ENCODE measurements at places on chromosomes 1 and 21.
A peak's percentile ranks its signal among the peaks of the same experiment; 100 is the strongest.

DNA sequence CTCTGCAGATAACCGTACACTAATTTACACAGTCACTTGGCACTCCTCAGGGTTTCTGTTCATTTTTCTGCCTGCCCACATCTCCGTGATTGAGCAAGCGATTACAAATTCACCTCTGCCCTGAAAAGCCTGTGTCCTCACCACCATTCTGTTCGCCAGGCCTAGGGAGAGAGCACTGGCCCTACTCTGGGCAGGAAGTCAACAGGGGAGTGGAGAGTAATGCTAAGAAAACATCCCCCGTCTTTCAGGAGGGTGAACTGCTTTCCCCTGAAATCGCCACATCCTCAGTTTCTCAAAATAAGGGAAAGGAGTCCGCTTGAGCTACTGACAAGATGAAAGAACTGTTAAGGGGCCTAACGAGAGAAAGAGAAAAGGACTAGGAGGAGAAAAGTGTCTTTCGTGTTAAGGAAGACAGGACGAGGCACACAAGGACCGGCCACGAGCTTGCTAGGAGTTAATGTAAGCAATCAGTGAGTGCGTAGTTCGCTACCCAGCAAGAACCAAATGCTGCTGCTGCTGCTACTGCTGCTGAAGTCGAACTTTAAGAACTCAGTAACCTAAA, 632 bp downstream of the PEX19 start:
- H3K27ac ChIP-seq: peak overlapping the region; percentile 97
- peak overlapping the region; percentile 99 for H3K4me3 ChIP-seq
- peaks cover 12% of the 10 kb centered on the region for H3K36me3 ChIP-seq
- no peaks in the 10 kb centered on the region for H3K27me3 ChIP-seq

DNA sequence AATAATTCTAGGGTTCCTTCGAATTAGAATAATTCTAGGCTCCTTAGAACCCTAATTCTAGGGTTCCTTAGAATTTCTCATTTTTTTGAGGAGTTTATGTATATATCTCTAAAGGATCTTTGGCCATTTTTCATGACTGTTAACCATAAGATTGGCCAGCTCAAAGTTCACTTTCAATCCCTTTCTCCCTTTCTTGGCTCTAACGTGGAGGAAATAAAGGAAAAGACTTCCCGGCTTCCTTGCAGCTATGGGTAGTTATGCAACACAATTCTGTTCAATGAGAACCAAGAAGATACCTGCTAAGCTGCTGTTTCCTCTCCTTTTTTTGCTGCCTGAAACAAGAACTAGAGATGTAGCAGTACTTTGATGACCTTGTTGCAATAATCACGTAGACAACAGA, 27.2 kb downstream of the SLC35A3 start:
- H3K27ac ChIP-seq: no peak overlapping the region
- no peak overlapping the region for H3K4me3 ChIP-seq
- DNase-seq: no peak
- H3K27me3 ChIP-seq: no peaks in the 10 kb centered on the region

DNA sequence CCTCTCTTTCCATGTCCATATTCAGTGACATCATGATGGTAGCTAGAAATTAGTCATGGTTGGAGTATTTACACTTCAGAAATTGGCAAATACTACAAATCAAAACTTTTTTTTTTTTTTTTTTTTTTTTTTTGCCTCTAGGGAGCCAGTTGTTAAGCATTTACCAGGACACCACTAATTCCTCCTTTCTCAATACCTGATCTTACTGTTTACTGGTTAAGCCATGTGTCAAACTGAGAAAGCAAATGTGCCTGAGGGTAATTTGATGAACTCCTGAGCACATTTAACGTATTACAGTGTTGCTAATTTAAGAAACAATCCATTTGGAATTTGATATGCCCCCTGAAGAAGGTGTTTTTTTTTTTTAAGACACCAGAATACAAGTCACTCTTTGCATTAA, 94.4 kb downstream of the DNM3 start:
- no peaks in the 10 kb centered on the region for H3K4me1 ChIP-seq
- DNase-seq: no peak
- H3K36me3 ChIP-seq: no peaks in the 10 kb centered on the region
- peaks cover 6% of the 10 kb centered on the region for H3K27me3 ChIP-seq
- H3K4me3 ChIP-seq: no peak overlapping the region

DNA sequence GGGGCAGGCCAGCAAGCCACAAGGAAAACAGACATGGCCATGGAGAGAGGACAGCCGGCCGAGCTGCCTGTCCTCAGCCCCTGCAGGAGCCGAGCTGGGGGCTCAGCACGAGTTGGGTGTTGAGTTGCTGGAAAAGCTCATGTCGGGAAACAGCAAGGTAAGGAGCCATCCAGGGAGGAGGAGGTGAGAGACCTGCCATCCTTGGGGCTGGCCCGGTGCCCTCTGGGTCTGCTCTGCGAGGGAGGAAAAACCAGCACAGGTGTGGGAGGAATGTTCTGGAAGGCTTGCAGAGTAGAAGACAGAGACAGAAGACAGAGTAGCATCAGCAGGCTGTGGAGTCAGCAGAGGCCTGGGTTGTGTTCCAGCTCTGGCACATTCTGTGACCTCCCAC, 548.8 kb downstream of the PTPRU start:
- no peaks in the 10 kb centered on the region for H3K4me1 ChIP-seq
- H3K36me3 ChIP-seq: no peaks in the 10 kb centered on the region
- no peak overlapping the region for H3K4me3 ChIP-seq
- DNase-seq: no peak

DNA sequence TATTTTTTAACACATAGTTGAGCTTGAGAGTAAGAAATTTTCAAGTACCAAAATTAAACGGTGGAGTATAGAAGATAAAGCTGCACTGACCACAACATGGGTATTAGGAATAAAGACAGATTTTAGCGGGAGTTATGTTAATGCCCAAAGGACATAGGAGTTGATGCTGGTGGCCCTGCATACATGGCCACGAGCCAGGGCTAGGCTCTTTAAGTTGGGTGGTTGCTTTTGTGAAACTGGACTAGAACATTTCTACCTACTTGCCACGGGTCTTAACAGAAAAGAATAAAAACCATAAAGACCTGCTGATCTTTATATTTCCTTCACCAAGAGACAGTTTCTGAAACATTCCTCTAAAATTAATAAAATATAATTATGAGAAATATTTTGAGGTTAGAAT, 14.9 kb downstream of the EDEM3 start:
- H3K27ac ChIP-seq: no peak overlapping the region
- DNase-seq: no peak
- peaks cover 10% of the 10 kb centered on the region for H3K36me3 ChIP-seq
- no peaks in the 10 kb centered on the region for H3K27me3 ChIP-seq
- no peak overlapping the region for H3K4me3 ChIP-seq

GRCh38 chr1:30334767-30335166, 388.6 kb downstream of the MATN1 start:
- no peaks in the 10 kb centered on the region for H3K36me3 ChIP-seq
- H3K4me3 ChIP-seq: no peak overlapping the region
- H3K4me1 ChIP-seq: no peaks in the 10 kb centered on the region
- H3K27me3 ChIP-seq: no peaks in the 10 kb centered on the region
- no peak for DNase-seq

DNA sequence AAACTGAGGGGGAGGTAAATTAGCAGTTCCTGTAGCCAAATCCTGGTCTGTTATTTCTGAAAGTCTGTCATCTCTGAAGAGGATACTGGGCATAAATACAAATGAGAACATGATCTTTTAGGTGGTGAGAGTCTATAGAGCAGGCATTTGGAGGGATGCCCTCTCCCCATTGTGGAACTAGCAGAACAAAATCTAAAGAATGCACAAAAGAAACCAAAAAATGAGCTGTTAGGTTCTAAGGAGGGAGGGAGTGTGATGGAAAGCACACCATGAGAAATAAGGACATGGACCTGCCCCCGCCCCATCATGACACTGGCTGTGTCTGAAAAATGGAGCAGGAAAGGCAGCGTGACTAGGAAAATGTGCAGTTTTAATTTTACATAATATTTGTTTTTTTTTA, 262.0 kb downstream of the KIF26B start:
- no peak for DNase-seq
- no peaks in the 10 kb centered on the region for H3K36me3 ChIP-seq
- H3K27ac ChIP-seq: no peak overlapping the region

DNA sequence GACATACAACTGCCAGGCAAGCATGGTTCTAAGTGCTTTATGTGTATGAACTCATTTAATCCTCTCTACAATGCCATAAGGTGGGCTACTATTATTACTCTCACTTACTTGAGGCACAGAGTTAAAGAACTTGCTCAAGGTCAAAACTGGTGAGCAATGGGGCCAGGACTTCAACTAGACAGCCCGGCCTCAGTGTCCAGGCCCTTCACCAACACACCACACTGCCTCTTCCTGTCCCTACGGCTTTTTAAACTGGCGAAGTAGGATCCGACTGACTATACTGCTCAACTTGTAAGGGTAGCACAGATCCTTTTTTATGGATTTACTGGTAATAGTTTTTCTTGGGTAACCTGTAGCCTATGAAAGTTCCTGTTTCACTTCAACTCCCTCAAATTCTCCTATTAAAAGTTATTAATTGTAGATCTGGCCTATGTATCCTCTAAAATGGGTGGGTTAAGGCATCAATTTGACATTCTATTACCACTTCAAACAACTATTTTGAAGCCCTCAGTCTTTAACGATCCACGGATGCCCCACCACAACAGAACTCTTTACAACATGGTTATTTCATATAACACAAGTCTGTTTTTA, 4.3 kb downstream of the ERRFI1 start:
- DNase-seq: no peak
- H3K36me3 ChIP-seq: peaks cover 4% of the 10 kb centered on the region
- H3K27me3 ChIP-seq: peaks cover 51% of the 10 kb centered on the region
- H3K27ac ChIP-seq: no peak overlapping the region
- peaks cover 7% of the 10 kb centered on the region for H3K4me1 ChIP-seq

DNA sequence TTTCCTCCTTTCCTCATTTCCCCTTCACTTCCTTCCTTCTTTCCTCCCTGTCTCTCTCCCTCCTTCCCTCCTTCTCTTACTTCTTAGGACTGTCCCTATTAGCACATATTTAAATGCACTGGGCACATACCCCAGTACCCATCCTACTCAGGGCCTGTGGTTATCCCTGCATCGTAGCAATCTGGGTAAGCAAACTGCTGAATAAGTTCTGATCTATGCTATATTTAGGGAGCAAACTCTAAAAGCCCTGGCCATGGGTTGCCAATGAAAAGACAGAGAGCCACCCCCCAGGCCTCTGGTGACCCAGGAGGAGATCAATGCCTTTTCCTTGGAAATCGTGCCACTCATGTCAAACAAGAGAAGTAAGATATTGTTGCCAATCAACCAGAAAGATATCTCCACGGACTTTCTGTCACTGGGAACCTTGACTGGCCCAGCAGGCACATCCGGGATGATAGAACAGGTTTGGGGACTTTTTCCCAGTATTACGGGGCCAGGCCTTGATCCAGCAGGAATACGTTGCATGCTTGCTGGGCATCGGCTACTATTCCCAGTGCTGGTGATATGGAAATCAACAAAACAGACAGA, 5.4 kb downstream of the FAM3B start:
- peaks cover 12% of the 10 kb centered on the region for H3K4me1 ChIP-seq
- peaks cover 44% of the 10 kb centered on the region for H3K27me3 ChIP-seq
- no peak for DNase-seq
- no peak overlapping the region for H3K4me3 ChIP-seq

DNA sequence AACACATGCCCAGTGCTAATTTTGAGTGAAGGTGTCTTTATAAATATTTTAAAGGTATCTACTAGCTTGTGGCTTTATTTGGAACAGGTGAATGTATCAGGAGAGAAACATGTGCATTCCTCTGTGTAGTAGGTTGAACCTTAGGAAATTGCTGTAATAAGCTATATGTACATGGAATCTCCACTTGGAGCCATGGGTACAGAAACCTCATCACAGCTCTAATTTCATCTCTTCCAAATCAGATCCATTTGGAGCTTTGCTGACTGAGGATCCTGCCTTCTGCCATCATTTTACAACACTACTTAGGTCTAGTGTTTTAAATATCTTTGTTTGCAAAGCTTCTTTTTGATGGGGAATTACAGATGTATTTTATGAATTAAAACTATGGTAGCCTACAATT, 2.1 kb downstream of the KCNK2 start:
- H3K27me3 ChIP-seq: peaks cover 52% of the 10 kb centered on the region
- no peak overlapping the region for H3K27ac ChIP-seq
- H3K36me3 ChIP-seq: no peaks in the 10 kb centered on the region
- H3K4me3 ChIP-seq: no peak overlapping the region

- H3K4me3 ChIP-seq: peak overlapping the region; percentile 6
- peak; percentile 60 for DNase-seq
- peaks cover 3% of the 10 kb centered on the region for H3K36me3 ChIP-seq
- H3K27me3 ChIP-seq: peaks cover 3% of the 10 kb centered on the region
- no peak overlapping the region for H3K27ac ChIP-seq
Measured at GRCh38 chr1:32361674-32362473, 411 bp downstream of the FAM229A start.

- no peak overlapping the region for H3K4me3 ChIP-seq
- H3K36me3 ChIP-seq: peaks cover 2% of the 10 kb centered on the region
- no peaks in the 10 kb centered on the region for H3K4me1 ChIP-seq
- DNase-seq: no peak
- peaks cover 2% of the 10 kb centered on the region for H3K27me3 ChIP-seq
- no peak overlapping the region for H3K27ac ChIP-seq
Measured at GRCh38 chr1:244347942-244348341, 103.8 kb downstream of the ADSS2 start.

DNA sequence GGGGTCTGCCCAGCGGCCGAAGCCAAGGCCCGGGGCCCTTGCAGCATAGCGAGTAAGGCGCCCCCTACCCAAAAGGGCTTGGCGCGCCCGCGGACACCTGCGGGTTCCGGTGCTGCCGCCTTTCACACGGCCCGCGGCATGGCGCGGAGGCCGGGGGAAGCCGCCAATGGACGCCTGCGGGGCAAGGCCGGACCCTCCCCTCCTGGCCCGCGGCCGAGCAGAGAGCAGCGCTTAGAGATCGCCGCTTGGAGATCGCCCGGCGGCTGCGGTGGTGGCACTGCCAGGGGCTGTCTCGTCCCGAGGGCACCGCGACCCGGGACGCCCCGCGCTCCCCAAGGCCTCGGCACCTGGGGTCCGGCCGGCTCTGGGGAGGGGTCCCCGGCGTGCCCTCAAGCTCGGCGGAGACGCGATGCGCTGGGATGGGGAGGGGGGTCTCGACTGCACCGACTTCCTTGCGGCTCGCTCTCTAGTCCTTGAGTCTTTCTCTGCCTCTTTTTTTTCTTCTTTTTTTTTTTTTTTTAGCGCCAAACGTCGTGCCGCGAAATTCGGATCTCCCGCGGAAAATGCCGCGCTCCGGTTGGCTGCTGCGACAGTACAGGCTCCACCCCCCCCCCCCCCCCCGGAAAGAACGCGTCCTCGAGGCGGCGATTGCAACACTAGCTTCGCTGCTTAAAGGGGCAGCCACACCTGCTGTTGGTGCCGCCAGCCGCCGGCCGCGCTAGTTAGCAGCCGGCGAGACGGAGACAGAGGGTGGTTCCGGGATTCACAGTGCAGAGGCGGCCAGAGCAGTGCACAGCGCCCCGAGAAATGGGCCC, at the start of gene E2F2:
Gene E2F2, minus strand, starts transcription at position 487 of the 815 bp plus-strand sequence. Its CDS starts 440 bp downstream, at position 47.
- peak within 1 kb of the TSS; percentile 96 for H3K27ac ChIP-seq
- peaks cover 54% of the 10 kb centered on the region for H3K4me1 ChIP-seq
- peak within 1 kb of the TSS; percentile 98 for H3K4me3 ChIP-seq
- H3K36me3 ChIP-seq: peaks cover 16% of the 10 kb centered on the region
- DNase-seq: peak; percentile 79
- H3K27me3 ChIP-seq: no peaks in the 10 kb centered on the region
